ENCODE measurements at places on chromosomes 3 and 15.

DNA sequence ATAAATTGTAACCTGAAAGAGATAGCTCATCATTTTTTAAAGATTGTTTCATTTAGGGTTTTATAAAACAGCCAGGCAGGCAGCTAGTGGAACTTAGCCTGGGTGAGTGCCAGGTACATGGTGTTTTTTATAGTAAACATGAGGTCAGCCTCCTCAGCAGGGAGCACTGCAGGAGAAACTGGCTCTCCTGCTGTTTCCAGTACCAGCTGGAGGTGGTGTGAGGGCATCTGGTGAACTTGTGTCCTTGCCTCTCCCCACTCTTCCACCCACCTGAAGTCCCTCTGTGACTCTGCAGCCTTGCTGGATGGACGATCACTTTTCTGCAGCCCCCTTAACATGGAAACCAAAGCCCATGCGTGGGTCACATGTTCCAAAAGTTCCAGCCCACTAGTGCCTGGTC is 128.4 kb downstream of the FAM174B start:
- no peak overlapping the region for H3K4me3 ChIP-seq
- H3K36me3 ChIP-seq: no peaks in the 10 kb centered on the region
- no peak for DNase-seq
- no peaks in the 10 kb centered on the region for H3K4me1 ChIP-seq
- H3K27me3 ChIP-seq: peaks cover 9% of the 10 kb centered on the region

GRCh38 chr3:89957451-89957850 is 850.0 kb downstream of the EPHA3 start:
- no peaks in the 10 kb centered on the region for H3K27me3 ChIP-seq
- no peak overlapping the region for H3K27ac ChIP-seq
- H3K36me3 ChIP-seq: no peaks in the 10 kb centered on the region
- no peak for DNase-seq
- no peak overlapping the region for H3K4me3 ChIP-seq

- peaks cover 48% of the 10 kb centered on the region for H3K4me1 ChIP-seq
- peak overlapping the region; percentile 76 for H3K27ac ChIP-seq
- no peaks in the 10 kb centered on the region for H3K27me3 ChIP-seq
- peaks cover 19% of the 10 kb centered on the region for H3K36me3 ChIP-seq
- DNase-seq: no peak
- peak overlapping the region; percentile 87 for H3K4me3 ChIP-seq
These were observed 630 bp upstream of the EFCAB12 start for GRCh38 chr3:129429080-129429451.

GRCh38 chr3:161854232-161854771 is 357.7 kb downstream of the OTOL1 start:
- no peaks in the 10 kb centered on the region for H3K36me3 ChIP-seq
- no peak for DNase-seq
- no peak overlapping the region for H3K27ac ChIP-seq

GRCh38 chr3:190543671-190544070 is 29.8 kb downstream of the IL1RAP start:
- no peak overlapping the region for H3K27ac ChIP-seq
- no peaks in the 10 kb centered on the region for H3K4me1 ChIP-seq
- H3K27me3 ChIP-seq: no peaks in the 10 kb centered on the region
- peaks cover 6% of the 10 kb centered on the region for H3K36me3 ChIP-seq

DNA sequence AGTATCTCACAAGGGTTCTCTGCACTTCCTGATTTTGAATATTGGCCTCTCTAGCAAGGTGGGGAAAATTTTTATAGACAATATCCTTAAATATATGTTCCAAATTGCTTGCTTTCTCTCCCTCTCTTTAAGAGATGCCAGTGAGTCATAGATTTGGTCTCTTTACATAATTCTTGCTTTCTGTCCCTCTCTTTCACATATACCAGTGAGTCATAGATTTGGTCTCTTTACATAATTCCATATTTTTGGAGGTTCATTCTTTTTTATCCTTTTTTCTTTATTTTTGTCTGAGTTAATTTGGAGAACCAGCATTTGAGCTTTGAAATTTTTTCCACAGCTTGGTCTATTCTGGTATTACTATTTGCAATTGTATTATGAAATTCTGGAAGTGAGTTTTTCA is 77.7 kb upstream of the NUDT16 start:
- H3K27ac ChIP-seq: no peak overlapping the region
- peaks cover 30% of the 10 kb centered on the region for H3K27me3 ChIP-seq
- no peaks in the 10 kb centered on the region for H3K36me3 ChIP-seq
- no peaks in the 10 kb centered on the region for H3K4me1 ChIP-seq
- H3K4me3 ChIP-seq: no peak overlapping the region

DNA sequence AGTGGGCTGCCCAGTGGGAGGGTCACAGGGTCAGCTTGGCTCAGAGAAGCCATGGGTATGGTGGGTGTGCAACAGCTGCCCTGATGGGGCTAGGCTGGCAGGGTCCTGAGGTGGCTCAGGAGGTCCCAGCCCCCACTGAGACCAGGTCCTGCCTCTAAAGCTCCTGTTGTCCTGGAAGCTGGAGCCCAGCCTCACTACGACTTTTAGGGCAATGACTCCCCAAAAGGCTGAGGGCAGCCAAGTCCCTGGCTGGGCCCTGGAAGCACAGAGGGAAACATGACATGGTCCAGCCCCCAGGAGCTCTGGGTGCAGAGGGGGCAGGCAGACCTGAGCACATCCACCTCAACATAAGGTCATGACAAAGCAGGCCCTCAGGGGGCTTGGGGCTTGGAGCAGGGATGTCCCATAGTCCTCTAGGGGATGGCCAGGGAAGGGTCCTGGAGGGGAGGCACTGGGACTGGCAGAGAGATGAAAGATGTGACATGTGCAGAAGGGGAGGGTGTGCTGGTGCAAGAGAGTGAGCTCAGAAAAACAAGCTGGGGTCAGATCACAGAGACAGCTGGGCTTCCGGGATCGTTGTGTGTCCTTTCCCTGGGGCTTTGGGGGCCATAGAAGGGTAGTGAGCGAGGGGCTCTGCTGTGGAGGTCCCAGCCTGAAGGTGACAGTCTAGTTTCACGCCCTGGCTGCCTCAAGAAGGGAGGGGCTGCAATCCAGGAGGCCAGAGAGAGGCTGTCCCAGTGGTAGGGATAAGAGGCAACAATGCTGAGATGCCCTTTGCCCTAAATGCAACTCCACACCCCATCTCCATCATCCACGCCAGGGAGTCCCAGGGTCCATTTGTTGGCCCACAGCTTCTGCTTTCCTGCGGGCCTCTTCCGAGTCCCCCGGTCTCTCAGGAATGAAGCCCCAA is 639 bp upstream of the ITIH3 start:
- no peaks in the 10 kb centered on the region for H3K27me3 ChIP-seq
- no peak overlapping the region for H3K27ac ChIP-seq
- DNase-seq: no peak
- H3K36me3 ChIP-seq: no peaks in the 10 kb centered on the region
- H3K4me1 ChIP-seq: no peaks in the 10 kb centered on the region

- no peaks in the 10 kb centered on the region for H3K4me1 ChIP-seq
- no peak overlapping the region for H3K27ac ChIP-seq
- H3K36me3 ChIP-seq: no peaks in the 10 kb centered on the region
- H3K4me3 ChIP-seq: no peak overlapping the region
These were observed 1350.0 kb upstream of the EPHA6 start for GRCh38 chr3:95464346-95464745.

GRCh38 chr3:154307363-154307762 is 16.9 kb downstream of the DHX36 start:
- H3K36me3 ChIP-seq: peaks cover 4% of the 10 kb centered on the region
- peak overlapping the region; percentile 58 for H3K27ac ChIP-seq
- no peak for DNase-seq
- H3K4me3 ChIP-seq: no peak overlapping the region

DNA sequence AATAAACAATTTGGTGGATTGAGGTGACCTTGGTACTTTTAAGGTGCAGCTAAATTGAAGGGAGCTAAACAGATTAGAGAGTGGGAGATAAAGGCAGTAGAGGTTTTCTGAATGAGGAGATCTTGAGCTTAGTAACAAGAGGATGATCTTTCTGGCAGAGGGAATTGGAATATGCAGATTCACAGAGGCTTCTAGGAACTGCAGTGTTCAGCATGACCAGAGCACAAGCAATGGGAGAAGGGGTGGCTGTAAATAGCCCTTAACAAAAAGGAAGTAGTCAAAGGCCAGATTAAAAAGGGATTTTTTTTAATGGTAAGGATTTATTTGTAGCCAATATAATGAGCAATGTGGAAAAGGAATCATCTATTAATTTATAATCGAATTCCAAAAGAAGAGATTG is 5.7 kb upstream of the BNIP2 start:
- H3K36me3 ChIP-seq: peaks cover 4% of the 10 kb centered on the region
- DNase-seq: no peak
- no peaks in the 10 kb centered on the region for H3K27me3 ChIP-seq

DNA sequence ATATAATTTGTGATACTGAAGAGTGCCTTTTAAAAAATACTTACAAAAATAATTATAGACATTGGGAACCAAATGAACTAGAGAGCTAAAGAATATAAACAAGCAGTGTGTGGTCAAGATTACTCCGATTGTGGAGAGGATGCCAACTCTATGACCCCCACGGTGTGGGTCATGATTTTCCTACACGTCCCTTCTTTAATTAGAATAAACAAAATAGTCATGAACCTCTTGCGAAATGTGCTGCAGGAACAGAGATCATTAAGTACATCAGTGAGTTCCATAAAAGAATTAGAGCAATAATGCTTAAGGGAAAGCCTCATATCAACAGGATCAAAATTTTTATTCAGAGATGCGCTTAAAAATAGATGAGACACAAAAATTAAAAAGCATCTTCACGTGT is 476.6 kb upstream of the ROBO1 start:
- no peak overlapping the region for H3K4me3 ChIP-seq
- H3K4me1 ChIP-seq: no peaks in the 10 kb centered on the region
- no peak for DNase-seq
- no peak overlapping the region for H3K27ac ChIP-seq

- no peaks in the 10 kb centered on the region for H3K27me3 ChIP-seq
- no peaks in the 10 kb centered on the region for H3K4me1 ChIP-seq
- H3K27ac ChIP-seq: no peak overlapping the region
- DNase-seq: no peak
- no peak overlapping the region for H3K4me3 ChIP-seq
- no peaks in the 10 kb centered on the region for H3K36me3 ChIP-seq
These were observed 82.2 kb downstream of the CADM2 start for GRCh38 chr3:85041001-85041400.

DNA sequence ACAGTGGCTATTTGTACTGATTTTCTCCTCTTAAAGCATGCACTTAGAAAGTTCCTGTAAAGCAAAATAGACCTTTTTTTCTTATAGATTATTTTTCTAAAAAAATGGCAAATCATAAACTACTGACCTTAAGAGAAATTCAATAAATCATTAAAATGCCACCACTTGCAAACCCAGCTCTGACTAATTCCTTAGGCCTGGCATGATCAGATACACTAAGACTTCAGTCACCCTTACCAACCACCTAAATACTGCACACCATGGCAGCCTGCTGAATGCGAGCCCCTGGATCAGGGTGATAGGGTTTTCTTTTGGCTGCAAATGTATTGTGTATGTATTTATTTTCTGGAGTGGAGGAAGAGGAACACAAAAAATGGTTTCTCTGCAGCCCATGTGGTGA is 370.6 kb upstream of the TBL1XR1 start:
- H3K36me3 ChIP-seq: no peaks in the 10 kb centered on the region
- no peak overlapping the region for H3K27ac ChIP-seq
- no peaks in the 10 kb centered on the region for H3K27me3 ChIP-seq
- no peak overlapping the region for H3K4me3 ChIP-seq
- H3K4me1 ChIP-seq: peaks cover 17% of the 10 kb centered on the region

- H3K4me3 ChIP-seq: no peak overlapping the region
- H3K27me3 ChIP-seq: peaks cover 4% of the 10 kb centered on the region
- no peaks in the 10 kb centered on the region for H3K4me1 ChIP-seq
- no peaks in the 10 kb centered on the region for H3K36me3 ChIP-seq
- no peak overlapping the region for H3K27ac ChIP-seq
These were observed 204.2 kb downstream of the PDCD6IP start for GRCh38 chr3:34002569-34003100.

DNA sequence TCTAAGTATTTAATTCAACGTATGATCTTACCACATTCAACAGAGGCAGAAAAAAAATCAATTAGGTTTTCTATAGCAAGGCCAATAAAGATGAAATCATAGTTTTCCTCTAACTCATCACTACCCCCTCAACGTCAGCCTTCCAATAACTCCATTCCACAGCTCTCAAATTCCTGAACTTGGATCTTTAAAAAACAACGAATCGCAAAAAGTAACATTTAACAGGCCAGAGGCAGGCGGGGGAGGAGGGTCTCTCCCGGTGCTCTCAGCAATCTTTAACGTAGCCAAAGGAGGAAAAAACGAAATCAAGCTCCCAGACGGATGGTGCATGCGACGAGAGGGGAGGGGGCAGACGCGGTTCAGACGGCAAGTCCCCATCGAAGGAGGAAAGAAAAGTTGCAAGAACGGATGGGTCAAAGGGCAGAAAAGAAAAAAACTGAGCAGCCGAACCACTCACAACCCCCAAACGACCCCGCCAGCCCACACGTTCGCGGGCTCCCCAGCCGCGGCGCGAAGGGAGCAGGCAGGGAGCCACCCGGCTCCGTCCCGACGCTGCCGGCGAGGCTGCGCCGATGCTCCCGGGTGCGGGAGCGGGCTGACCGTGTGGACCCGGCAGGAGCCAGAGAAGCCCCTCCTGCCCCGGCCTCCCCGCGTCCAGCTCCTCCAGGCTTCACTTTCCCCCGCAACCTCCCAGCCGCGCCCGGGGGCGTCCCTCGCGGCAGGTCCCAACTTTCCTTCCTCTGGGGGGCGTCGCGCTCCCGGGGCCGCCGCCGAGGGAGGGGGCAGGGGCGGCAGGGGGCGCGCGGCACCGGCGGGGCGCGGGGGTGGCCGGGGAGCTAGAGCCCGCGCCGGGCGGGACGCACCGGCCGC is 703 bp downstream of the PEAK1 start:
- H3K27me3 ChIP-seq: no peaks in the 10 kb centered on the region
- peak overlapping the region; percentile 99 for H3K27ac ChIP-seq
- H3K4me3 ChIP-seq: peak overlapping the region; percentile 100
- peak; percentile 14 for DNase-seq
- no peaks in the 10 kb centered on the region for H3K36me3 ChIP-seq
